ENCODE measurements at places on chromosomes 7 and 10.

DNA sequence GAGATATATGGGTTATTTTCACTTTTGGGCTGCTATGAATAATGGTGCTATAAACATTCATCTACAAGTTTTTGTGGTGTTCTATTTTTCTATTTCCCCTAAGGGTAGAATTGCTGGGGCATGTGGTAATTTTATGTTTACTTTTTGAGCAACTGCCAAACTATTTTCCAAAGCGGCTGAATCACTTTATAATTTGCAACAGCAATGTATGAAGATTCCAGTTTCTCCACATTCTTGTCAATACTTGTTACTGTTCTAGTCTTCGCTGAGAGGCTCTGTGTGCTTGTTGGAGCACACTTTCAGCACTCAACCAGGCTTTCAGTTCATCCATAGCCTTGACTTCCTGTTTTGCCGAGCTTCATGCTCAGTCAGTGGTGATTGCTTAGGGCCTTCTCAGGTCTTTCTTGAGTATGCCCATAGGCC is 39.0 kb downstream of the ADK start:
- peak; percentile 21 for DNase-seq

GRCh38 chr10:5434017-5434753 is 21.8 kb downstream of the NET1 start:
- peak; percentile 55 for DNase-seq

GRCh38 chr7:110502888-110503465 is 588.0 kb upstream of the LRRN3 start:
- DNase-seq = no peak

GRCh38 chr7:141884539-141885225 is 31.5 kb upstream of the OR9A4 start:
- DNase-seq = no peak

GRCh38 chr10:129472696-129473555 is 5.9 kb downstream of the MGMT start:
- no peak for DNase-seq

DNA sequence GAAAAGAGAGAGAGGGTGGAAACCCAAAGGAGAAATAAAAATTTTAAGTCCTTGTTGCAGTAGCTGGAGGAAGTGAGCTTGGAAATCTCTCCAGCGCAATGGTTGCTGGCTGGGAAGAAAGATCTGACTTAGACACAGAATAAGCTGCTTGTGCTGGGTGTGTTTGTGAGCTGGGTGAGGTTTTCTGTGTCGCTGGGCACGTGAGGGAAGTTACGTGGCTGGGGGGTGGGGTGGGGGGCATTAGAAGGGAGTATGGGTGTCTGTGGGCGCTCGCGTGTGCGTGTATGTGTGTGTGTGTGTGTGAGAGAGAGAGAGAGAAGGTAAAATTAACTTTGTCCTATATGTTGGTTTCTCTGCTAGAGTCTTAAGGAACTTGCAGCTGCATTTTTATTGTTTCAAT is 11.6 kb downstream of the TCF7L2 start:
- DNase-seq = no peak

Measured in CD4-positive, alpha-beta T cell treated with Interleukin-4 for 1 hour (primary cell).